Myocyte (in vitro differentiated cells): ENCODE measurements at places on chromosomes 2 and 18. TPM values are rescaled to one million over a fixed set of nuclear protein-coding genes. Genes with fewer than 3 reads are reported as not detected.

SCN9A gene
- 2.8 and 2.9 TPM in 2 replicates for total RNA-seq

LYG2 gene
- total RNA-seq = not detected in 2 replicates

EGR4 gene
- not detected in 2 replicates for total RNA-seq

LRP2 gene
- total RNA-seq = 0.10 TPM in 1 of 2 replicates, not detected in the other

CACNB4 gene
- 0.31 and 0.91 TPM in 2 replicates for total RNA-seq

KLHL14 gene
- total RNA-seq = not detected in 2 replicates

DNA sequence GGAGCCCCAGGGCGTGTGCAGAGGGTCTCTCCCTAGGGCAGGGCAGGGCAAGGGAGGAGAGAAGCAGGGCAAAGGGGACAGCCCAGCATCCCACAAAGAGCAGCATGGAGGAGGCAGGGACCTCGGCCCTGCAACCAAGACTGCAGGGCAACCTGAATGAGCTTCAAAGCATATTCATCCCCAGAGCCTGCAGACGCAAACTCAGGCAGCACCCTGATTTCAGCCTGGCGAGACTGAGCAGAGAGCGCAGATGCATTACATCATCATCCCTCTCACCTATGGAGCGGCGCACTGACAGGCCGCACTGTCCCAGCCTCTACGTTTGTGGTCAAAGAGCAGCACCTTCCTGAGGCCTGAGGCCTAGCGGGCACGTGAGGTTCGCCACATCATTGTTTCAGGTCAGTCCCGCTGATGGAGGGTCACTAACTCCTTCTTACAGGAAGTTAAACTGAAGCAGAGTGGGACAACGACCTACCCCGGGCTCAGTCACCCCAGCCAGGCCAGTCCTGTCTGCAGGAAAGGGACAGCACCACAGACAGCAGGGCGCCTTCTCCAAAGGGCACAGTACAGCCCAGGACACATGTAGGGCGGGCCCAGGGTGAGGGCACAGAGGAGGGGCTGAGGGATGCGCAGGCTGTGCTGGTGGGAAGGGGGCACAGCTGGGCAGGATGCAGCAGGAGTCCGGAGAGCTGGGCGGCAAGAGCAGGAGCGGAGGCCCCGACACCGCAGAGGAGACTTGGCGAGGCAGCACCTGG, 67.2 kb upstream of the RAB6C start:
- DNase-seq = no peak

DNA sequence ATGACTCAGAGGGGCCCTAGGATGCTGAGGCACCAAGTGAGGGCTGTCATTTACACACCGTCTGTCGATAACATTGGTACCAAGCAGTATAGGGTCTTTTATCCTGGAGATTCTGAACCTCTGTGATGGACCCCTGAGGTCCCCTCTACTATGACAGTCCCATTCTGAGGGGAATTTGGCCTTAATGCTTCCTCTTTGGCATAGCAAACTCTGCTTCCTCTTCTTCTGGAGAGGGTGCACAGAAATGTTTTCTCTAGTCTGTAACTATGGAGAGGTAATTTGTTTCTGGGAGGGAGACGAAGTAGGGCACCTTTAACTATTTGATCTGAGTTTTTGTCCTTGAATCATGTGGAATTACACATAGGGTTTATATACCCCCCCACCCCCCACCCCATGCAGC, 44.8 kb downstream of the INPP4A start:
- DNase-seq = no peak

DNA sequence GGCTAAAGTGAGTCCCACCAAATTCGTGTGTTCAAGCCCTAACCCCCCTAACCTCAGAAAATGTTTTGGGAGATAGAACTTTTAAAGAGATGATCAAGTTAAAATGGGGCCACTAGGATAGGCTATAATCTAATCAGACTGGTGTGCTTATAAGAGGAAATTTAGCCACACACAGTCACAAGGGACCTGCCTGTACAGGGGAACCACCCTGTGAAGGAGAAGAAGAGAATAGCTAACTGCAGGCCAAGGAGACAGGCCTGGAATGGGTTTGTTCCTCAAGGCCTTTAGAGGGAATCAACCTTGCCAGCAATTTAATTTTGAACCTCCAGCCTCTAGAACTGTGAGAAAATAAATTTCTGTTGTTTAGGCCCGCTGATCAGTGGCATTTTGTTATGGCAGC, 36.0 kb upstream of the TANK start:
- no peak for DNase-seq

DNA sequence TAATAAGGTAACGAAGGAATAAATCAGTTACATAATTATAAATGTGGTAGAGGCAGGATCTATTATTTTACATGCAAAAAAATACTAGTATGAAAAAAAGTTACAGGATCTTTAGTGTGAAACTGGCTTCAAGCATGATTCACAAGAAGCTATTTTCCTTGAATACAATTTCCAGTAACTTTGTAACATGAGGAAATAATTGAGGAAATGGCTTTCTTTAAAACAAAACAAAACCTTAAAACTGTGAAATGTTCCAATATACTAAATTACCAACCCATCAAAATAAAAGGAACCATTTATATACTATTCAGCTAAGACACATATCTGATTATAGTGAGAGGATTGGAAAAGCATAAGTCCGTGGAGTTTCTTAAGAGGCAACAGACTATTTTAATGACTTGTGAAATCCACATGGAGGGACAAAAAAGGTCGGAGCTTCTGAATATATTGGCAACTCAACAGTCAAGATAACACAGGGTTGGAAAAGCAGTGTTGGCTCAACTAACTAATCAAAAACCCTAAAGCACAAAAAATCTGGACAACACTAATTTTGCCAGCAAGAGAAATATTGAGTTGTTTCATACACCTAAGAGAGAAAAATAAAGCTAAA, 10.6 kb downstream of the IRS1 start:
- DNase-seq = no peak

GRCh38 chr18:47558110-47558750, 306.8 kb upstream of the SKOR2 start:
- no peak for DNase-seq

DNA sequence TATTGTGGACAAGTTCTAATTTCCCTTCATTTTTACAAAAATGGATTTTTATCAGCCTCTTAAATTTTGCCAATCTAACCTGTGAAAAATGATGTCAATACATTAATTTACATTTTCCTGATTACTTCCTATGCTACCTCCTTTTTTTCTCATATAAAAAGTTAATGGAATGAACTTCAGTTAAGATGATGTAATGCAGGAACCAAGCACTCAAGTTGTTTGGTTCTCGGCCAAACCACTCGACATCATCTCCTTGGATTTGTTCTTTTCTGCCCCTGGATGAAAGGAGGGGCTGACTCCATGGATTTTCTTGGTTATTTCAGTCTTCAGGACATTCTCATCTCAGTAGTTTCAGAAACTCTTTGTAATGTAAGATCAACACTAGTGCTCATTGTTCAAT, 253.1 kb upstream of the NXPH2 start:
- peak; percentile 50 for DNase-seq

GRCh38 chr2:58633613-58634365, 392.7 kb upstream of the FANCL start:
- DNase-seq = peak; percentile 26

GRCh38 chr2:112805542-112805941, 21.2 kb upstream of the IL1A start:
- DNase-seq = no peak

DNA sequence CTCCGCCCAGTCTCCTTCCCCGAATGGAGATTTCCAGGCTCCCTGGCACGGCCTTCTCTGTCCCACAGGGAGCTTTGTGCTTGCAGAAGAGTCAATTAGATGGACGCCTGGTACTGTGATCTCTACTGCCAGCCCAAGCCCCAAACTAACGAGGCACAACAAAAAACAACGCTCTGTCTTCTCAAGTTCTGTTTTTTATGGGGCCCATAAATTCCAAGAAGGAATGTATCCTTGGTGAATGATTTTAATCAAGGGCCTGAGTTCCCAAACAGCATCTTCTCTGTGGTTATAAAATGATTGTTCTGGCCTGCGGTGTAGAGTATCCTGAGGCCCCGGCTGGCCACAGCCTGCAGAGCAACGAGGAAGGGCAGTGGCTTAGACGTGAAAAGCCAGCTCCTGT, 219.5 kb downstream of the CLIP4 start:
- DNase-seq = peak; percentile 22

- DNase-seq = no peak
These were observed 125.5 kb upstream of the SPRED2 start for GRCh38 chr2:65557616-65558573.

- no peak for DNase-seq
These were observed 148.4 kb downstream of the MYCN start for GRCh38 chr2:16088802-16089112.

DNA sequence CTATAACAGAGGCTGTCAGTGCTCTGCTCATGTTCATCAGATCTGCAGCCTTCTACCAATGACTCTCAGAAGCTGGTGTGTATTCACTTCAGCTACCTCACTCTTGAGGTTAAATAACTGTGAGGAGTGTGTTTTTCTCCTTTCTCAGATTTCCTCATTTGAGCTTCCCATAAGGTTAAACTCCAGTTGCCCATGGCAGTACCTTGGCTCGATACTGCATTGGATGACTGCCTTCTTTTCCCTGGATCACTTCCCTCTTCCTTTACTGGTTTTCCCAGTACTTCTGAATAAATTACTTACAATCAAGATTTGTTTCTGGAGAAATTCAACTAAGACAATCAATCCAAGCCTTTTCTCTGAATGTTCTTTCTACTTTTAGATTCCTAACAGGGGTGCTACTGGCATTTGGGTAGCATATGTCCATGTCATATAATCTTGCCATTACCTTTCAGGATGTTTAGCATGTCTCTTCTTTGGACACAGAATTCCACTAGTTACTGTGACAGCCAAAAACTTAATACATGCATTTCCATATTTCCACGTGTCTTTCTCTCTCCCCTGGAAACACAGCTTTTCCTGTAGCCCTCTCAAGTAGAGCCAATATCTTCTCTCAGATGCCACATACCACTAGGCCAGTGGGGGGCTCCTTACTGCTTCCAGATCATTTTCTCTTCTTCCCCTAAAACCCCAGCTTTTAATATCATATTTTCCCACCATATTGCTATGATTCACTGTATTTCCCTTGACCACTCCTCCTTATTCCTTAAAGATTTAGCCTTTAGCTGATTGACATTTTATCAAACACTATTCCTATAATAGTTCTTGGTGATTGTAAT, 15.0 kb upstream of the SPOPL start:
- DNase-seq = no peak

GRCh38 chr2:38074058-38074763, 1.7 kb downstream of the CYP1B1 start:
- no peak for DNase-seq

DNA sequence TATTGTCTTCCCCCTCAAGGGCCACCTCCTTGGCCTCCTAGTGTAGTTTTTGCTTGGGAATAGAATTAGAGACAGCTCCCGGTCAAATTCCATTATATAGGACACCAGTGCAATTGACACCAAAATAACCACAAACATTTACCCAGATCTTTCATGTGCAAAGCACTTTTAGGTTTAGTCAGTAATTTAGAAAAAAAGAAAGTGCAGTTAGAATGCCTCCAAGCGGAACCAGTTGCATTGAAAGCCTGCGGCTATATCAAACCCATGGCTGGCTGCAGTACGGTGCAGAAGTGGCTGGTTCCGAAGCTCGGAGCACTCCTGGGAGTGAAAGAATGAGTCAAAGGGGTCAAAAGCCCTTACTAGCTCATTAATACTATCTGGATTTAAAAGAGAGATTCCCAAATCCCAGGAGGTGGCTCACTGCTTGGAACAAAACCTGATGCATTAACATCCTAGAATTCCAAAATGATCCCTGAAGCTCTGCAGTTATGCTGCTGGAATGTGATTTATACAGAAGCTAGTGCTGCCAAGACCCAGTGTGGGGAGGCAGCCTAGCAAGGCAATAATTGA, 432.2 kb upstream of the KLHL29 start:
- DNase-seq = no peak

DNA sequence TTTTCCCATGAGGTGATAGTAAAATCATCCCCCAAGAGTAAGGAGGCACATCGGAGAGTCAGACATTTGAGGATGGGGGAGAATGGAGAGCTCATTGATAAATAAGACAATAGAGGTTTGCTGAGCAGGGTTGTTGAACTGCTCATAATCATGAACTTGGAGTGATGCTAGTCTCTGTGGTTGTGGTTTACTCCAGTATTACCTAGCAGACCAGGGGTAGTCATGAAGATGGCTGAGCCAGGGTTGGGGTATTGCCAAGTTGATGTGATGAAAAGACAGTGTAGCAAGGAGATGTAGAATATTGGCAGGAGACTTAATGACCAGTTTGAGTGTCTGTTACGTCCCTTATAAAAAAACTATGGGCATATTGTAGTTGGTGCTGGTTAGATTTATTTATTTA, 25.4 kb downstream of the CYBRD1 start:
- no peak for DNase-seq

GRCh38 chr2:9644603-9645002, 13.8 kb upstream of the YWHAQ start:
- no peak for DNase-seq
